CD4-positive, alpha-beta T cell treated with Interleukin-21 for 1 hour (primary cell): ENCODE measurements at places on chromosomes 12 and 14.

- no peak for DNase-seq
Measured at GRCh38 chr14:105805701-105806100, 279.3 kb downstream of the TMEM121 start.

DNA sequence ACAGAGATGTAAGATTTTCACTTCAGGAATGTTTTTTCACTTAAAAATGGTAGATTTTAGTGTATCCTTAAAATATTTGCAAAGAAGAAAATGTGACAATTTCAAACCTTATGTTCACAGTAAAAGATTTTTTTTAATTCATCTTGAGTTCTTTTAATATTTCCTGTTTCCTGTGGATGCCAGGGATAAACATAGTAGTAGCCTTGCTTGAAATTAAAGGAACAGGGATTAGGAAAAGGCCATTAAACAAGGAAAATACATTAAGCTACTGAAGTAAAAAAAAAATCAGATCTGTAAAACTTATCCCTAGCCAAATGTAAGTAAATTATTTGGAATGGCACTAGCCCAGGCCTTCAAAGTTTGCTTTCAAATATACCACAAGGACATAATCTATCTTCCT lies 138.1 kb upstream of the AEBP2 start:
- no peak for DNase-seq

- DNase-seq, result peak; percentile 61
Measured at GRCh38 chr12:132084621-132085290, 59.4 kb downstream of the DDX51 start.

DNA sequence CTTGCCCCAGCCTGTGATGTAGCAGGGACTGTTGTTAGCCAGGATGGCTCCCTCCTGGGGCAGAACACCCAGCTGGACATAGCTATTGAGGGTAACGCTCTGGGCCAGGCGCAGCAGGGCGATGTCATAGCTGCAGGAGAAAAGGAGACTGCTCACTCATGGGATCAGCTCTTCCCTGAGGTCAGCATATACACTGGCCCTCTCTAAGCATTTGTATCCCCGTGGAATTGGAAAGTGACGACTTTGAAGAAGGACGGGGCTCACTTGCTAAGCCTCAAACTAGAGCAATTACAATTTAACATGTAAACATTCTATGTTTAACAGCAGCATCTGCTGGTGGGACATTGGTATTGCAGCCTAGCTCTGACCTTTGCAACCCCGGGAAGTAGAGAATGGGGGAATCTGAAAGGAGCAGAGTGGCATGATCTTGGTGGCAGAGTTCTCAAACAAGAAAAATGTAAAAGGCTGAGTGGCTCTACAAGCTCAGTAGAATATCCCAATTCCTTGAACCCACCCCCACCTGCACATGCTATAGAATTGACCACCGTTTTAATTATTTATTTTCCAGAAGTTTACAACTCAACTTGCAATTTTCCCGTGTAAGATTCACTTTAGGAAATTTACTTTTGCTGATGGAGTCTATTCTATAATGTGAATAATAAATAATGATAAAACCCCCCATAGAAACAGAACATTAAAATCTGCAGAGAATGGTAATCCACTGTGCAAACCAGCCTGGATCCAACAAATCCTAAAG lies 5.0 kb downstream of the CELA1 start:
- peak; percentile 84 for DNase-seq

DNA sequence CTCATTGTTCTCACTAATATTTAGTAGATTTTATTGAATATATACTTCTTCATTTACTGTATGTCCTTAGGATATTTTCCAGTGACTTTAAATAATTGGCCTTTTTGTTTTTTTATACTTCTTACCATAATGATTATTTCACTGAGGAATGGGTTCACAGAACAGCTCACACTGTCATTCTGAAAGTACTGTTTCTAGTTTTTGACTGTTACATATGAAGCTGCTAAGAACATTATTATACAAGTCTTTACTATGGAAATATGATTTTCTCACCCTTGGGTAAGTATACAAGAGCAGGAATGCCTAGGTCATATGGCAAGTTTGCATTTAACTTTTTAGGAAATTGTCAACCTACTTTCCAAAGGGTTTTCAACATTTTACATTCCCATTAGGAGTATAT lies 343.1 kb downstream of the CCER1 start:
- no peak for DNase-seq
